Occipital lobe (tissue), 3 donors: ENCODE measurements at places on chromosomes 7 and 10. TPM values are rescaled to one million over a fixed set of nuclear protein-coding genes. Genes with fewer than 3 reads are reported as not detected.

DNA sequence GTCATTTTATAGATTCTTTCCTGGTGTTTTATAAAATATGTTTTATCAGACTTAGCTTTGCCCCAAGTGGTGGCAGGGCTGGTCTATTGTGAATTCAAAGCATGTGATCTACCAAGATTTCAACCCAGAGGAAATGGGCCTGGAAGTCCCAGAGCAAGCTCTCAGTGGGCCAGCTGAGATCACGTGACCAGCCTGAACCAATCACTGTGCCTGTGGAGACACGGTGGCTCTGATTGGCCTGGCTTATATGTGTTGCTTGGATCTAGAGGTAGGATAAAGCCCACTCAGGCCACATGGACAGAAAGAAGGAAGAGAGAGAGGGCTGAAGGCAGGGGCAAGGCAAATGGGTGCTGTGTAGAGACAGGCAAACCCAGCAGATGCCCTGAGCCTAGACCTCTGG, 65.5 kb upstream of the GATA3 start:
- no peak for DNase-seq

Gene LIPK
- not detected for total RNA-seq

GRCh38 chr7:129773328-129773731, 161.8 kb downstream of the NRF1 start:
- no peak for DNase-seq

GRCh38 chr7:15780271-15780670, 93.8 kb upstream of the MEOX2 start:
- DNase-seq: no peak

GRCh38 chr10:99870123-99870730, 87.8 kb downstream of the ABCC2 start:
- no peak for DNase-seq

Gene FMC1
- total RNA-seq: 16.8 TPM

Gene CCDC146
- 15.4 TPM for total RNA-seq

DNA sequence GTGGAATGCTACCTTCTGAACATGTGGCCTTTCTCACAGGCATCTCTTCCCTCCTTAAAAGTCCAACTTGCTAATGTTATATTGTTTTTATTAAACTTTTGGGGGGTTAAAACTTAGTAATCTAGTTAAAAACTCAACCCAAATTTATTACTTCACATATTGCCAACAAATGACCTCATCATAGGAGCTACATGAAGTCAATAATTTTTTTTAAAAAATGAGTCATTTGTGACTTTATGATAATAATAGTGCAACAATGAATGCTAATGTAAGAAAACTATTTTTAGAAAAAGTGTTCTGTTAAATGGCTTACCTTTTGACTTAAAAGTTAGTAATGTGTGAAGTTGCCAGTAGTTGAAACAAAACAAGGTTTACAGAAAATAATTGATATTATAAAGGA, 325.9 kb upstream of the FZD1 start:
- DNase-seq: no peak
